Fibroblast of skin of left quadriceps (primary cell): ENCODE measurements at places on chromosomes 13 and 19.

DNA sequence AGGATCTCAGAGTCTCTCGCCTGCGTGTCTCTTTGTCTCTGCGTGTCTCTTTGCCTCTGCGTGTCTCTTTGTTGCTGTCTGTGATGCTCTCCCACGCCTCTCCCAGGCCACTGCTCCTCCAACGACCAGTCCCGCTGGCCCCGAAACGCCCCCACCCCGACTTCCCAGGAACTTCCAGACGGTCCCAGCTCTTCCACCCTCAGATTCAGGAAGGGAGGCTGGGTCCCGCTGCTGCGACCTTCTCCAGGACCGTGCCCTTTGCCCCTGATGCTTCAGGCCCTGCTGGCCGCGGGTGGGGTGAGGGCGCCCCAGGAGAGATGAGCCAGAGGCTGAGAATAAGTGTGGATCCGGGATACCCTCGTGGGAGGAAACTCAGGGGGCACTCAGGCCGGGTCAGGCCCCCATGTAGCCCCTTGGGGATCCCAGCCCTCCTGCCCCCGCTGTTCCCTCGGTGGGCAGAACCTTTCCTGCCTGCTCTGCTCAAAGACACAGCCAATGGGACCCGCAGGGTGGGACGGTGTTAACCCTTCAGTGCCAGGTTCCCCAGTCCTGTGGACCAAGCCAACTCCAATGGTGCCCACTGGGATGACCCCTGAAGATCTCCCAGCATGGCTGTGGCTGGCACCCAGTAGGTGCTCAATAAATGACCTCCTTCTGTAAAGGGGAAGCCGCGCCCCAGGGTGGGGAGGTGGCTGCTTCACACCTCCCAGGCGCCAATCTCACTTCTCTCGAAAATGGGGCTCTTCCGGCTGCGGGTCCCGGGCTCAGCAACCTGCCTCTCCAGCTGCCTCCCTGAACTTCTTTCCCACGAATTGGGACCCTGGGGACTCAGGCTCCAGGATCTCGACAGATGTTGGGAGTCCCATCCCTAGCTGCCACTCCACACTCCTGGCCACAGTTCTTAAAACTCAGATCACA, 1.5 kb upstream of the S1PR5 start:
- DNase-seq: no peak

GRCh38 chr13:89968470-89968869, 1379.0 kb upstream of the MIR17HG start:
- no peak for DNase-seq

DNA sequence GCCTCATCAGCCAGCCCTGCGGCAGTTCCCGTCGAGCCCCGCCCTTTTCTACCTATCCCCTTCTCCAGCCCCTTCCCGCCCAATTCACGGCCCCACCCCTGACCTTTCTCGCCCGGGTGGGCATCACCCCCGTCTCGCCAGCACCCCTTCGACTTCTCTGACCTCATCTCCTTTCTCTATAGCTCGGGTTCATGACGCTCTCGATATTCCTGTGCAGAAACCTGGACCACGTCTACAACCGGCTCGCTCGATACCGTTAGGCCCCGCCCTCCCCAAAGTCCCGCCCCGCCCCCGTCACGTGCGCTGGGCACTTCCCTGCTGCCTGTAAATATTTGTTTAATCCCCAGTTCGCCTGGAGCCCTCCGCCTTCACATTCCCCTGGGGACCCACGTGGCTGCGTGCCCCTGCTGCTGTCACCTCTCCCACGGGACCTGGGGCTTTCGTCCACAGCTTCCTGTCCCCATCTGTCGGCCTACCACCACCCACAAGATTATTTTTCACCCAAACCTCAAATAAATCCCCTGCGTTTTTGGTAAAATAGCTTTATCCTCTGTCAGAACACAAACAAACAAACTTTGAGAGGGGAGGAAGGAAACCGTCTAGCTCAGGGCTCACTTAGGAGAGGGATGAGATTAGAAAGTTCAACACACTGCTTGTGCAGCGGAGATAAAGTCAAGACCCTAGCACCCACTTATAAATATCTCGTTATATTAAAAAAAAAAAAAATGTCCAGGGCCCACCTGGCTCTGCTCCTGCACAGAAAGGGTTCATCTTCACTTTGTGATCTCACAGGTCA, 5.1 kb downstream of the CD37 start:
- no peak for DNase-seq

DNA sequence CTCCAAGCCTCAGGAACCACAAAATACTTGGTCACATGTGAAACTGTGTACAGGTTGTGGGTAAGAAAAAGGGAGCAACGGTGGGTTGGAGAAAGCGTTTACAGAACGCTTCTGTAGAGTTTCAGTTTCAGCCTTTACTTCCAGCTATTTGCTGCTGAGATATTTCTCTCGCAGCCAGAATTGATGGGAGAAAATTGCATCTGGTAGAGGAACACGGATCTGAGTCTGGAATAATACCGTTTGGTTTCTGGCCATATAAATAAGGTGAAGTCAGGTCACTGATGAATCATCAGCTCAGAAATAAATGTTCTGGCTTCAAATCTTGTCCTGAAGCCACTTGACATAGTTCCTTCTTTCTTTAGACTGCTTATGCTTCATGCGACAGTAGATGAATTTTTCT, 20.3 kb upstream of the RFC3 start:
- no peak for DNase-seq

DNA sequence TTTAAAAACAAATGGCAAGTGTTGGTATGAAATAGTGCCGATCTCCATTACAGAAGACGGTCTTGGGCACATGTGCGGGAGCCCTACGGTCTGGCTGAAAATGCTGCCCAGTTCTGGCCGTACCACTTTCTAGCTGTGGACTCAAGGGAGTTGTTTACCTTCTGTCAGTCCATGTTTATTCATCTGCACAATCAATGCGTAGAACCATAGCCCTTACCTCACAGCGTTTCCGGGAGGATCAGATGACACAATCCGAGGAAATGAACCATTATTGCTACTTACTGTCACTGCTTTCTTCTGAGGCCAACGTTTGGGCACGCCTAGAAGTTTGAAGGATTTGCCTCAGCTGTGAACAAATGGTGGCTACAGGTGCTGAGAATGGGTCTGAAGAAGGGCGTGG, 31.2 kb downstream of the GADD45B start:
- no peak for DNase-seq

DNA sequence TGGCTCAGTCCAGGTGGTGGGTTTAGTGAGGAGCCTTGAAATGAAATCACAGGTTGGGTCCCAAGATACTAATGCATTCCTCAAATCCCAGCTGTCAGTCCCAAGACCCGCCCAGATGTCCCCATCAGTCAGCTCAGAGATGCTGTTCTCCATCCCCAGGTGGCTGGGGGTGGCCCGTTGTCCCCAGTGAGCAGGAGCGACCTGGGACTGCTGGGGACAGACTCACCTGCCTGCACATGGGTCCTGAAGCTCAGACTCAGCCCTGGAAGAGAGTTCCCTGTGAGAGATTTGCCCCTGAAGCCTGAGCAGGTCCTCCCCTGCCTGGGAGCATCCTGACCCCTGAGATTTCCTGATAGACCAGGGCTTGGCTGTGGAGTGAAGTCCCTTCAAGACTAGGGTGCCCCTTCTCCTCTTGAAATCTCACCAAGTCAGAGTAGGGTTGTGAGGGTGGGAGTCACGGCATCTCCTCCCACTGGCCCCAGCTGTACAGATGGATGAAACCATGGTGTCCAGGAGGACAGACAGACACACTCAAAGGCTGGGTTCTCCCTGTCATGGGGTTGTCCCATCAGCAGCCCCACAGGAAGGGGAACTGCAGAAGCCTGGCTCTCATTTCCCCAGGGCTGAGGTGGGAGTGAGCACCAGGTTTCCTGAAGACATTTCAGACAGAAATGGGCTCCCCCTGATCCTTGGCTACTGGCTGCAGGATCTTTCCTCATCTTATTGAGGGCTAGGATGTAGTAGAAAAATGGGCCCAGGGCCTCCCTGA, 14.4 kb downstream of the LILRA5 start:
- DNase-seq: no peak

GRCh38 chr13:24748061-24748400, 15.9 kb upstream of the RNF17 start:
- no peak for DNase-seq

DNA sequence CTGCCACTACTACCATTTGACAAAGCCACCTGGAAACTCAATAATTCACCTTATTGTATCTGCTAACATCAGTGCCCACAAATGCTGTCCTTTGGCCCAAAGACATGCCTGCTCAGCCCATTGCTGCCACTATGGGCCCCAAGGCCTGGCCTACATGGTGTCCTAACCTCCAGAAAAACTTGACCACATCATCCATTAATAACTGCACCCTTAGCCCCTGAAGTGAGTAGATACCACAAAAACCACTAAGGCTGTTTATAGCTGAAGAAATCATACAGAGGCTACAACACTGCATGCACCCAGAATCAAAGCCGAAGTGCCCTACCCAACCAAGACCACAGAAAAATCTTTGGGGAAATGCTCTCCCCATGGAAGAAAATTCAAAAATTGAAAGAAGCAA, 932.8 kb upstream of the SLITRK6 start:
- no peak for DNase-seq

DNA sequence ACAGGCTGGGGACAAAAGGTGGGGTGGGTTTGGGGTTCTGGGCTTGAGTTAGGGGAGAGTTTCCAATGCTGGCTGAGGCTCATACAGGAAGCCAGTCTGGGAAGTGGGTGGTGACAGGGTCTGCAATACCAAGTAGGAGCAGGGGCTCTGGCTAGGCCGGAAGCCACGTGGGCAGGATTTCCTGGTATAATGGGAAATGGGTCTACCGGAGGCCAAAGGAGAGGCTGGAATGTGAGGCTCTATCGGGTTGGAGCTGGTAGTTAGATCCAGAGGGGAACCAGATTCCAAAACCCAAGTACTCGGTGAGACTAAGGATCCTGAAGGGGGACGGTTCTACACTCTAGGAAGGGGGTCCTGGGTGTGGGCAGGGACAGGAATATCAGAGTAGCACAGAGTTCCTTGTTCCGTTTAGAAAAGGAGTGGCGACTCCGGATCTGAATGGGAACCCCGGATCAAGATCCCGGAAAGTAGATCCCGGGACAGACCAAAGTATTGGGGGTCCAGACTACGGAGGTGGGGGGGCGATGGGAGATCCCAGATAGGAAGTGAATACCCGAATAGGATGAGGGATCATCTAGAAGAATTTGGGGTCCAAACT, 802 bp downstream of the CDC37 start:
- DNase-seq: no peak

DNA sequence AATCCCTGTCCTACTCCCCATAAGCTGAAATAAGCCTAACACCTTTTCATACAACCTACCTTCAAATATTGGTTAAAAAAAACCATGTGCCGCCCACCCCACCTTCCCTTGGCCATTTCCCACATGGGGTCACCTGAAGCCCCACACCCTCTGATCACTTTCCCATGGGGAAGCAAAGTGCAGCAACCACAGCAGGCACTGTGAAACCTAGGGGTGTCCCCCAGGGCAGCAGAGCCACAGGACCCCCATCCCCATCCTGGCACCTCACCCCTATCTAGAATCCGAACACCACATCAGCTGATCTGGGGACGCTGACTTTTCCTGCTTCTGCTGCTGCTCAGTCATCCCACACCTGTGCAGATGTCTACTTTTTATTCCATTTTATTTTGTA, 19.9 kb downstream of the CEACAM21 start:
- no peak for DNase-seq

DNA sequence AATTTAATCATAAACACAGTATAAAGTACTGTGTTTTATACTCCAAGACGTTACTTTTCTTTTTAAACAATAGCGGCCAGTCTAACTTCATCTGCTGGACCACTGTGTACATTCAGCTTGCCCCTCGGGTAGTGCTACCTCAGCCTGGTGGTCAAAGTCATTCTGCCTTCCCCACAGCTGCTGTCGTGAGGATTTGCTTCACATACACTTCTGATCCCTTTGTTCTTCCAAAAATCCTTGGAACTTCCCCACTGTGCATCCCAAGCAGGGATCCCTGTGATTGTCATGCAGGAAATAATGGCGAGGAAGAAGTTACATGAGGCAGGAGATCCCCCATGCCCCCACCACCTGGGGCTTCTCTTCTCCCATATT, 234.9 kb upstream of the STARD13 start:
- DNase-seq: no peak

- no peak for DNase-seq
Observed at GRCh38 chr19:3572855-3573161, at the start of gene HMG20B. Gene HMG20B (plus strand): TSS chr19:3572944. CDS start chr19:3573310, 366 bp downstream.

DNA sequence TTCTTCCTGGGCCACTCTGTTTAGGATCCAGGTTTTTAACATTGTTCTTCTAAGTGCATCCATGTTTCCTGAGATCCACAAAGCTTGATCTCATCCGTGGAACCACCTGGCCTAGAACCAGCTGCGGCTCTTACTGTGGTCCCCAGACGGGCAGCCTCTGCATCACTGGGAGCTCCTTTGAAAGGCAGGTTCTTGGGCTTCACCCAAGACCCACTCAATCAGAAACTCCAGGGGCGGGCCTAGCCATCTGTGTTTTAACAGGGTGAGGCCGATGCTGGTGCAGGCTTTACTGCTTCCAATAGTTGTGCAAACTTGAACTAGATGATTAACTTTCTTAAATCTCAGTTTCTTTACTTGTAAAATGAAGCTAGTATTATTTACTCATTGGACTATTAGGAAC, 605.7 kb downstream of the FGF9 start:
- no peak for DNase-seq

GRCh38 chr13:40565282-40566148, 100.9 kb downstream of the FOXO1 start:
- no peak for DNase-seq

DNA sequence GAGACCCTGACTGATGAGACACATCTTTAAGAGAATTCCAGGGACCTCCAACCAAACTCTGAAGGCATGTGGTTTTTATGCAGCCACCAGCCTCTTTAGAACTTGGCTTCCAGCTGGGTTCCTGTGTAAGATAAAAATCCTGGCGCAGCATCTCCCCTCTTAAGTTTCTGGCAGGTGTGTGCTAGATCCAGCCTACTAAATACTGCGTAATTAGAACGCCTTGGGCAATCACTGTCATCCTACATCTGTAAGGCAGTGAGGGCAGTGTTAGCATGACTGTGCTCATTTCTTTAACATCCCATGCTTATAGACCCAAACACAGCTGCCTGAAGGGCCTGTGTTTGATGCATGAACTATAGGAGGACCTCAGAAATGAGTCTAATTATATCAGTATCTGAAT, 173.5 kb upstream of the OBI1 start:
- DNase-seq: no peak

- no peak for DNase-seq
Observed at GRCh38 chr19:40719414-40719894, 2.5 kb downstream of the ITPKC start.
